ENCODE measurements at places on chromosomes 11 and 22. TPM values are rescaled to one million over a fixed set of nuclear protein-coding genes. Genes with fewer than 3 reads are reported as not detected.

DNA sequence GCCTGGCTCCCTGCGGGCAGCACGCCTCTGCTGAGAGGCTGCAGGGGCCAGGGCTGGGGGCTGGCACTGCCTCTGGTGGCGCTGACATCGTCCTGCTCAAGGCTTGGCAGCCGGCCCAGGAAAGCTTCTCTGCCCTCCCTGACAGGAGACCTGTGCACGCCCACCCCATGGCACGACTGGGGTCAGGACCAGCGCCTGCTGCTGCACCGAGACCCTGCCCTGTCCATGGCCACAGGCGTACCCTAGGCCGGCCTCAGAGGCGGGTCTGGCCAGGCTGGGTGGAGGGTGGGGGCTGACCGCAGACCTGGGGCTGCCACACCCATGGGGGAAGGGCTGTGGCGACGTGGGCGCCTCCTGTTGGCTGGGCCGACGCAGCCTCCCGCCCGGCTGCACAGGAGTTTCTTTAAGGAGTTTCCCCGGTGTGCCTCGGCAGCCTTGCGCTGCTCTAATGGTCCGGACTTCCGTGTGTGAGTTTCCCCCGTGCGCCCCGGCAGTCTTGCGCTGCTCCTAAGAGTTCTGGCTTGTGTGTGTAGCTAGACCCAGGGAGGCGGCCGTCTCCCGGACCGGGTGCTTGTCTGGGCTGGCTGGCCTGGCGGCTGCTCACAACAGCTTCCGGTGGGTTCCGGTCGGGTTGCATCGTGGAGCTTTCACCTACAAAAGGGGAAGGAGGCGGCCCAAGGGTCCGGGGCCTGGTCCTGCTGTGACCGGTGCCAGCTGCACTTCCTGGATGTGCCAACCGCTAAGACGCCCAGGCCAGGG lies 4.6 kb downstream of the TRABD start:
- DNase-seq, result peak; percentile 90

DNA sequence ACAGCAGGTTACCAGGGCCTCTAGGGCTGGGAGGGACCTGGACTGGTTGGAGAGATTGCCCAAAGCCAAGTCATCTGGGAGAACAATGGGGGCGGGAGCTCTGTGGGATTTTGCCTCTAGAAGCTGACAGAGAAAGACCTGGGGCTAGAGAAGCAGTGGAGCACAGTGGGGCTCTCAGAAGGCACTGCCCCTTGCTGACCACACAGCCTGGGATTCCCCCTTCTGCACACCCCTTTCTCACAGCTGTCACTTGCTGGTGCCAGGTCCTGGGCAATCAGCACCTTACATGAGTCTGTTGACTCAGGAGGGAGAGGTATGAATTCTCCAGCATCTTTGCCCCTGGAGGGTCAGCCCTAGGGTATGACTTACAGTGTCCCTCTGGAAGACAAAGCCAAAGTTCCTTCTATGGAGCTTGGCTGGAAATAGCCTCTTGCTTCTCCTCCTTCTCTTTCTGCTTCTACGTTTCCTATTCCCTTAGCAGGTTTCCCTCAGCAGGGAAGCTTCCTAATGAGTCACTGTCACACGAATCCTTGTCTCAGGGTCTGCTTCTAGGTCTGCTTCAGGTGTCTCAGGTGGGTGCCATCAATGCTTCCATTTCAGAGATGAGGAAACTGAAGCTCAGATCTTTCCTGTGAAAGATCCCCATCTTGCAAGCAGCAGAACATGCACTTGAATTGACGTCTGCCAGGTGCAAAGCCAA lies 27.0 kb downstream of the GDPD5 start:
- DNase-seq, result no peak

DNA sequence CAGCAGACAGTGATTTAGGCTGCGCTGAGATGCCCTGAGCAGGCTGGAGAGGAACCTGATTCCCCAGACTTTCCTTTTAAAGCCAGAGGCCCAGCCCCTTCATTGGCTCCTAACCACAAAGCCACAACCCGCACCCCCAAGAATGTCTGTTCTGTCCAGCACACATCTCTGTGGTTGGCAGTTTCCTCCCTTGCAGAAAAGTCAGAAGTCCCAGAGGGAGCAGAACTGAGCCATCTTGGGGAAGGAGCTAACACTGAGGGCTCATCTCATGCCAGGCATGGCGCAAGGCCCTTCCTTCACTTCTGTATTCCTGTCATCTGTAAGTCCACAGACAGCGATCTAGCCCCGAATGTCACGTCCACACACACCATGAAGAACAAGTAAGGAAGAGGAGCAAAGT lies 97.1 kb upstream of the SYT13 start:
- DNase-seq, result no peak

GRCh38 chr11:57453543-57454177 lies 6.7 kb upstream of the RTN4RL2 start:
- DNase-seq, result peak; percentile 72

DNA sequence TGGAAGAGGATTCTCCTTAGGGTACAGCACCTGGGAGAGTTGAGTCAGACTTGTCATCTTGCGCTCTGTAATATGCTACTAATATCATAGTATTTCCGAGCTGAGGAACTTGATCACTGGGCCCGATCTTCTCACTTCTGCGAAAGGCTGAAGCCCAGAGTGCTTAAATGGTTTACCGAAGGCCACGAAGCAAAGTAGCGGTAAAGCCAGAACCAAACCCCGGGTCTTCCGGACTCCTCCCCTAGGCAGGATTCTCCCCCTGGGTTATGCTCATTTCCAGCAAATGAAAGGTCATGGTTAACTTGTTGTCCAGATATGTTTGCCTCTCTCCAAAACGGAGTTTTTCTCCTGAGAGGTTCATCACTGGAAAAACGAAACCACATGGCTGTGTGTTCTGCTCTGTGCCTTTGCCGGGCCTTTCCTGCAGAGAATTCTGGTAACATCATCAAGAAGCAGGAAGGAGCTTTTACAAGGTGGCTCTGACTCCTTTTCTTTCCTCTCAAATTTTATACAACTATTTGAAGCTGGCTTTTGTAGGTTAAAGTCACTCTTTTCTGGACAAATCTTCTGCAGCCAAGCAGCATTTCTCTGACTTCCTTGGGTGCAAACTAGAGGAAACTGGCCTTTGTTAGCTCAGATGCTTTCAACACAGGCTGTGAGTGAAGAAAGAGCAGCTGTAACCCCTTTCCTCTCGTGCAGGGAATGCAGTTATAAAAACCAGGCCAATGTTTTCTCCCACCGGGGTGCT lies 35.5 kb downstream of the UBASH3B start:
- no peak for DNase-seq

DNA sequence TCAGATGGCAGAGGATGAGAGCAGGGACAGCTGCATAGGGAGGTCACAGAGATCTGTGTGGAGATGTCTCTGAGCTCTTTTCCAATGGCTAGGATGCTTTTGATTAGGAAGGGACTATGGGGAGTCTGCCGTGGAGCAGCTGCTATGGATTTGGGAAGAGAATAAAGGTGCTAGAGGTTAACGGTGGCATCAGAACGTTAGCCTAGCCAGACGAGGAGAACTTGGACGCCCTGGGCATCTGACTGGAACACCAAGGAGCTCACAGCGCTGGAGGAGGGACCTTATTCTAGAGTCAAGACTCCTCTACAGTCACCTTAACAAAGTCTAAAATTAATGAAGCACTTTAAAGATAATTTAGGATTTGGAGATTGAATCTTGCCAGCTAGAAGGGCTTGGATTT lies 157.2 kb upstream of the B3GAT1 start:
- no peak for DNase-seq

GRCh38 chr11:8069771-8070170 lies 11.2 kb upstream of the TUB start:
- DNase-seq, result no peak

Gene PLAAT5
- total RNA-seq, result not detected

Gene PLEKHA7
- 55.6 TPM for total RNA-seq

Gene GPHA2
- total RNA-seq, result not detected
